Left renal pelvis (tissue), 4 donors: ENCODE measurements at places on chromosomes 7 and 10.
A peak's percentile ranks its signal among the peaks of the same experiment; 100 is the strongest.

DNA sequence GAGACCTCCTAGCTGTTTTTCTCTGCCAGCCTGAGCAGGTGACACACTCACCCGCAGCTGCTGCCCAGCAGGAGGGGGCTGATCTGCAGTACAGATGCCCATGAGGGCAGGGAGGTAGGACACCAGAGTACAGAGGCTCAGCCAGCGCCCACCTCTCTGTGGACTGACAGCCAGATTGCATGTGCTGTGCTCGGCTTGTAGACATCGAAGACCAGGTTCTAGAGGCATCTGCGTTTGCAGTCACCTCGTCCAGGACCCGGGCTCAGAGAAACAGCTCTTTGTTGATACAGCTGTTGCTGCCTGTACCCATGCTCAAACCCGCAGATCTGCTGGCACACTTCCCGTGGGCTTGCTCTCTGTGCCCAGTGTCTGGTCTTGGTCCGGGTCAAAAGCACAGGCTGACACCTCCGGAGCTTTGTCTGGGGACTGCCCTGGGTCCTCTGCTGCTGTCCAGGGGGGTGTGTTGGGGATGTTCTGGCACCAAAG lies 224.7 kb downstream of the GLRX3 start:
- no peak for DNase-seq

DNA sequence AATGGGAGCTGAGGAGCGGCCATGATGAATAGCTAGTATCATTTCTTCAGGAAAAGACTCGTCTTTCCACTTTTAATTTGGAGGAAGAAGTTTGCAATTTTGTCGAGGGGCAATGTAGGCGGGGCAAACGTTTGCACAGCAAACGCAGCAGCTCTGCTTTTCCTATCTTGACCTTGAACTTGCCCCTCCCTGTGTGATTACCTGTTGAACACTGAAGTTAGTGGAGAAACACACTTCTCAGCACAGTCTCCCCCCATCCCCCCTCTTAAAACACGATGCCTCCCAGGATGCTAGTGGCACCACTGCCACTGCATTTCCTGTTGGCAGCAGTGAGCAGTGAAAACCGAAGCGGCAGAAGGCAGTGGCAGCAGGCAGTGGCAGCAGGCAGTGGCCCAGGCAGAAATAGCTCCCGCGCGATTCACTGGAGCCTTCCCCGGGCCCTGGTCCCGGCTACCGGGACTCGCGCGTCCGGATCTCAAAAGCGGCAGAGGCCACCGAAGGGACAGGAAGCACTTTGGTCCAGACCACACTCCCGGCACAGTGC lies at the start of gene EPDR1:
TSS of gene EPDR1 (plus strand) at position 336 of the 544 bp plus-strand sequence. CDS start 300 bp downstream, outside the sequence.
- no peak for DNase-seq

GRCh38 chr7:74014931-74015330 lies 13.0 kb upstream of the ELN start:
- no peak for DNase-seq

DNA sequence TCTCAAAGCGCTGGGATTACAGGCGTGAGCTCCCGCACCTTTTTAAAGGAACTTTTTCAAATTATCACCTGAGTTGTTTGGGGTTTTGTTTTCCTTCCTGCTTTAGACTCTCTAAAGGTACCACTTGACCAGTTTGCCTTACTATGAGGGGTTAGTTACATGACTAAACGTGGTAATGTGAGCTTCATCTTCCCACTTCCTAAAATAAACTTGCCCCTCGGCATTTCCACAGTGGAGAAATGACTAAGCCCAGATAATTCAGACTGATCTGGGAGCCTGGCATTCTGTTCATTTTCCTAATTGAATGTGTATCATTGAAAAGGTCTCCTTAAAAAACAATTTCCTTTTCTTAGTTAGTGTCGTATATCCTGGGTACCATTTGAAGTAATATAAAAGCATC lies 163.4 kb downstream of the PLXDC2 start:
- DNase-seq: no peak

GRCh38 chr10:63542835-63543575 lies 21.8 kb downstream of the REEP3 start:
- no peak for DNase-seq

- no peak for DNase-seq
Measured at GRCh38 chr10:53315709-53316108, 543.1 kb upstream of the MBL2 start.

- DNase-seq: no peak
Measured at GRCh38 chr7:155262031-155262430, 35.6 kb upstream of the INSIG1 start.

DNA sequence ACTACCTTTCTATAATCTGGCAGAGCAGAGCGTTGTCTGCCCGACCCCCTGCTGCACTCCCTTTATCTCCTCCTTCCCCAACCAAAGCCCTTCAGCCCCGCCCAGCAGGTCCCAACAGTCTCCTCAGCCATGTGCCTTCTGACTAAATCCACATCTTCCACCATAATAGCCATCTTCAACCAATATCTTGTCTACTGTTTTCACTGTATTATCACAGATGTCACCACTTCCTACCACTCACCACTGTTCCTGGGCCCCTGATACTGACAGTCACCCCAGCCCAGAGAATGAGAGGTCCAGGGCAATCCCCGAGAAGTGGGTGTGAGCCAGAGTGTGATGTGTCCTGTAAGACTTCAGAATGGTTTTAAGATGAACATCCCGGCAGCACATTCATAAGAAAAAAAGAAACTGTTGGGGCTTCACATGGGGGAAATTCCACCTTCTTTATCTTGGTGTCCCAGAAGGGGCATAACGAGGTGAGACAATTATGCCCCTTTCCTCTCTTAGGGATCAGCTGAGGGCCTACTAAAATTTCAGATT lies 25.3 kb downstream of the CCDC6 start:
- DNase-seq: no peak

- no peak for DNase-seq
Measured at GRCh38 chr7:118794419-118794818, 569.9 kb downstream of the ANKRD7 start.

DNA sequence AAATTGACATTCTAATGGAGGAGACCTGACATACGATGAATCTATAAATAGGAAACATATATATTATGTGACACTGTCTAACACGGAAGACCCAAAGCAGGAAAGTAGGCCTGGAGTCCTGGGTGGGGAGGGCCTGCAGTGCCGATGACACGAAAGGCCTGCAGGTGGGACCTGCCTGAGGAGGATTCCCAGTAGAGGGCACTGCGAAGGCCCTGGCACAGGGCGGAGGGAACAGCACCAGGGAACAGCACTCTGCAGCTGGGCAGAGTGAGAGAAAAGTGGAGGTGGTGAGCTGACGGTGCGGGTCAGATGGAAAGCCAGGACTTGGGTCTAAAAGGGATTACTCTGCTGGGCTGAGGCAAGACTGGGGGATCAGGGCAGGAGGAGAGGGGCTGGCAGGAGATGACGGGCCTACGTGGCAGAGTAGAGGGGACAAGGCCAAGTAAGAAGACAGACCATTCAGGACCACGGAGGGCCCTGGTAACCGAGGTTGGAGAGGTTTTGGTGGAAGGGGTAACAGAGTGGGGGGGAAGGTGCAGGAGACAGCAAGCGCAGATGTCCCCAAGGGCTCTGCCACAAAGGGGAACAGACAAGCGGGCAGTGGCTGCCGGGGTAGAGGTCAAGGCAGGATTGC lies 8.1 kb downstream of the ZNF746 start:
- DNase-seq: no peak

DNA sequence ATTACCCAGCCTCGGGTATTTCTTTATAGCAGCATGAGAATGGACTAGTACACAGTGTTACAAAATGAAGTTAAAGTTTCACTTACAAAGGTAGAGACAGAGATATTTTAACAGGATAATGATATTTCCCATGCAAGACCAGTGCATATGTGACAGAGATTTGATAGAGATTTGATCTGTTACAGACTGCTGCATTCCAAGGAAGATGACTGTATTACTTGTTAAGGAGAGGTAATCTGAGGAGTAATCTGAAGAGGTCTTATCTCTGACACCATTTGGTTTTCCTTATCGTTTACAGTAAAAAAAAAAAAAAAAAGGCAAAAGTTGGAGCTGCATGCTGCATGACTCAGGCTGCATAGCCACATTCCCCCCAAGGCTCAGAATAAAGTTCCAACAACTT lies 289.6 kb downstream of the POM121L12 start:
- no peak for DNase-seq

- DNase-seq: no peak
Measured at GRCh38 chr7:151010037-151010306, 14.3 kb downstream of the ATG9B start.

GRCh38 chr7:101669307-101669706 lies 40.2 kb upstream of the MYL10 start:
- DNase-seq: no peak

GRCh38 chr10:102504179-102504975 lies 605 bp downstream of the SUFU start:
- DNase-seq: no peak

GRCh38 chr7:148672041-148672440 lies 26.7 kb upstream of the CUL1 start:
- DNase-seq: no peak

DNA sequence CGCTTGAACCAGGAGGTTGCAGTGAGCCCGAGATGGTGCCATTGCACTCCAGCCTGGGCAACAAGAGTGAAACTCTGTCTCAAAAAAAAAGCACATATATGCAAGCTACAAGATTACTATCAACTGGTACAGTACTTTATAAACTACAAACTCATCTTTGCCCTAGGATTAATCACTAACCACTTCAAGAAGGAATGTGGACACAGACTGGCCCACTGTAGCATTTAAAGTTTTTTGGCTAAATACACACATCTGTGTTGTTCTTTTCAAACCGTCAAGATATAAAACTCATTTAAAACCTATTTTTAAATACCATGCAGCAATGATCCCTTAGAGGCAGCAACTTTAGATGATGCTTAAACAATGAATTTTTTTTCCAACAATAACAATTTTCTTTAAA lies 205.4 kb downstream of the IMMP2L start:
- DNase-seq: no peak

DNA sequence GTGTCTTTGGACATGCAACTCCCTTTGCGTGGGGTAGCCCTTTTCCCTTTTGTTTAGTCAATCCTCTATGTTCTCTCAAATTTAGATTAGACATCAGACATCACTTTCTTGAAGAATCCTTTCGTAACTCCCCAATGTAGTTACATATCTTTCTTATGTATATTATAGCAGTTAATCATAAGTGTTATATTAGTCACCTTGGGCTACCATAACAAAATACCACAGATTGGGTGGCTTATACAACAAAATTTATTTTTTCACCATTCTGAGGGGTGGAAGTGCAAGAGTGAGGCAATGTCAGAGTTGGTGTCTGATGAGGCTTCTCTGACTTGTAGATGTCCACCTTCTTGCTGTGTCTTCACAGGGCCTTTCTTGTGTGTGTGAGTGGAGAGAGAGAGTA lies 105.7 kb downstream of the PHTF2 start:
- DNase-seq: no peak

DNA sequence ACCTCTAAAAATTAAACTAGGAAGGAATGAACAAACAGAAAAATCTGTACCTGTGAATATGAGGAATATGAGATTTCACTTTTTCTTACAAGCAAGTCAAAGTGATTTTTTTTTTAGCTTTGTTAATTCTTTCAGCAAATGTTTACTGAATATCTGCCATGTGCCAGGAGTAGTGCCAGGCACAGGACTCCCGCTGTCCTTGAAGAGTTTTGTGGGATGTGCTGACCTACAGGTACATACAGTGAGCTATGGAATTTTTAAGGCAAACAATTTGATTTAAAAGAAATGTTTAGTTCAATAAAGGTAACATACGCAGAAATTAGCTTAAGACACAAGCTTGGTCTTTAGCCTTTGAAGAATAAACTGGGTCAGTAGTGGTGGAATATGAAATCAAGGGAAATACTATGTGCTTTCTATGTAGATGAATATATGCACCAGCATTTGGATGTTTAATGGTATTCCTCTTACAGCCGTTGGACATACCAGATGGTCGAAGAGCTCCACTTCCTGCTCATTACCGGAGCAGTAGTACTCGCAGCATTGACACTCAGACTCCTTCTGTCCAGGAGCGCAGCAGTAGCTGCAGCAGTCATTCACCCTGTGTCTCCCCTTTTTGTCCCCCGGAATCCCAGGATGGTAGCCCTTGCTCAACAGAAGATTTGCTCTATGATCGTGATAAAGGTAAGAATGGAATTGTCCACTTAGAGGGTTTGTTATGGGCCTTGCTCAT lies 102.0 kb downstream of the GLCCI1 start:
- DNase-seq: no peak

- peak; percentile 56 for DNase-seq
Measured at GRCh38 chr10:112137154-112137987, 46.2 kb downstream of the GPAM start.

- no peak for DNase-seq
Measured at GRCh38 chr10:62308101-62308500, 39.5 kb upstream of the RTKN2 start.

DNA sequence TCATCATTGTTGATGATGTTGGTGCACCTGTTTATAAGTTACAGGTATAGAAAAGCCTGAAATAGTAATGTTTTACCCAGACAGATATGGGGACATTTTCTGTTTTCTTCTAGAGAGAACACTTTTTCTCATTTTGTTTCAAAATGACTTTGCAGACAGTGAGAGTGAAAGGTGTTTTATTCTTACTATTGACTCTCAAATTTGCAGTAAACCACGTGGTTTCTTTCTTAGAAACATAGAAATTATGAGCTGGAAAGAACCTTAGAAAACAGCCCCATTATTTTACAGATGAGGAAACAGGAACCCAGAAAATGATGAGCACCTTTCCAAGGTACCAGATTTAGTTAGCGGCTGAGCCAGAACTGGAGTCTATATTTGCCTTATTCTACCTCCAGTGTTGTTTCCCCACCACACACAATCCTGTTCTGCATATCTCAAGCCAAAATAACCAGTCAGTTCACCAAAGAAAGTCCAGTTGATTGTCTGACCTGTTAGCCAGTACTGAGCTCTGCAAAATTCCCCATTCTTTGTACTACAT lies 138.9 kb upstream of the AHR start:
- no peak for DNase-seq

- DNase-seq: no peak
Measured at GRCh38 chr7:37732253-37732652, 48.7 kb downstream of the GPR141 start.

DNA sequence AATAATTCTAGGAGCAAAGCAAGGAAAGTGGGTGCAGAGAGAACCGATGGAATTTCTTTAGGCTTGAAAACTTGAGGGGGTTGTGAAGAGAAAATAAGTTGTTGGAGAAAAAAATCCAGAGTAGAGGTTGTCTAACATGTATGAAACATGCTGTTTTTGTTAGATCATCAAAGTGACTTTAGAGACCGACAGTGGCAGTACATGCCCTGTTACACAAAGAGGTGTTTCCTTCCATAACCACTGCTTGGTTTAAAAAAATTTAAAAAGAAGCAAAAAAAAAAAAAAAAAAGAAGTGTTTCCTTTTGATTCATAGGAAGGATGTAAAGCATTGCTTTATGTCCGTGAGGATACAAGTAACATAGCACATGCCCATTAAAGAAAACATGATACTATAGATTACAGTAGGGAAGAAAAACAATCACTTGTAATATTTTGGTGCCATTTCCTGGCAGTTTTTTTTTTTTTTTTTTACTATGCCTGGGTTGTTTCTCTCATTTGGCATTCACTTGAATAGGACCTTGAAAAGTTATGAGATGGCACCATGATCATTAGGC lies 6.1 kb downstream of the ENTPD1 start:
- no peak for DNase-seq

GRCh38 chr7:37999673-38000072 lies 79.2 kb downstream of the EPDR1 start:
- DNase-seq: no peak

GRCh38 chr7:133836666-133837065 lies 290.5 kb upstream of the LRGUK start:
- no peak for DNase-seq
